CD4-positive, alpha-beta T cell treated with Interleukin-12 subunit alpha and Interleukin-12 subunit beta, for 1 hour (primary cell): ENCODE measurements at places on chromosomes 5 and 9.

GRCh38 chr9:132826621-132827365, 51.3 kb downstream of the AK8 start:
- no peak for DNase-seq

- DNase-seq: no peak
Observed at GRCh38 chr9:124792257-124793014, 15.5 kb downstream of the OLFML2A start.

DNA sequence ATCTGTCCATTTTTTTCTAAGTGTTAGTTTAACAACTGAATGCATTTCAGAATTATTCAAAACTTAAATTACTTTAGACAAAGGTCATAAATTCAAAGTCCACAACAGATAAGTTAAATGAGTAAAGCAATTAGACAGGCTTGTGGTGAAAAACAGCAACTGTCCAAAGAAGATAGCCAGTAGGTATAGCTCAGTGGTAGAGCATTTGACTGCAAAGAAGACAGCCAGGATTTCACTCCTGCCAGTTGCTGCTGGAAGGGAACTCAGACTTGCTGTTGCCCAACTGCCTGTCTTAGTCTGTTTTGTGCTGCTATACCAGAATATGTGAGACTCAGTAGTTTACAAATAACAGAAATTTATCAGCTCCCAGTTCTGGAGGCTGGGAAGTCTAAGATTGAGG, 10.0 kb downstream of the FANCC start:
- no peak for DNase-seq

DNA sequence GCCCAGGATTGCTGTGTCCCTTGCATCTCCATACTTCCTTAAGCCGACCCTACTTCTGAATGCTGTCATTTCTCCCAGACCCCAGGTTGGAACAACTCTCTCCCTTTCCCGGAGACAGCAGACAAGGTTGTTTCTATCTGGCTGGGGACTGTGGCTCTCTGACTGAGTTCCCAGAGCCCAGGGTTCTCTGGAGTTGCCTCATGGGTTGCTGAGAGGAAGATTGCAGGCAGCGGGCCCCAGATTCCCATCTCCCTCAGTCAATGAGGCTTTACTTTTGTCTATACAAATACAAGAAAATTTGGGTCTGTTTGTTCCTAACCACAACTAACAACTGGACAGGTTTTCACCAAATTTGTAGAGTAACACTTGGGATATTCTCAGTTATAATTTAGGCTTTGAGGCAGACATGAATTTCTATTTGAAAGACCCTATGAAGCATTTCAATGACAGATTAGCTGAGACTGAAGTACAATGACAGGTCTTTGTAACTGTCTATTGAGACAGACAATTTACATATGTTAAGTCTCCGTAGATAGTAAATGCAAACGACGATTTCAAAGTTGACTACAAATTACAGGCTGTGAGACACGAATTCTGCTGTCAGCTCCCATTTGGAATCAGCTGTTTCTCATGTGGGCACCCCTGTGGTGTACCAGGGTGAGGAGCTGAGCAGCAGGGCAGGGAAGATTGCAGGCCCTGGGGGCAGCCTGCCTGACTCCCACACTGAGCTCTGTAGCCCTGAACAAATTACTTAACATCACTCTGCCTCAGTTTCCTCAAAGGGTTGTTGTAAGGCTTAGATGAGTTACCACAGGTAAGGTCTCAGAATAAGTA, 107.5 kb downstream of the ATP10B start:
- no peak for DNase-seq

- DNase-seq: no peak
Observed at GRCh38 chr5:135038813-135039270, 4.8 kb upstream of the PITX1 start.

DNA sequence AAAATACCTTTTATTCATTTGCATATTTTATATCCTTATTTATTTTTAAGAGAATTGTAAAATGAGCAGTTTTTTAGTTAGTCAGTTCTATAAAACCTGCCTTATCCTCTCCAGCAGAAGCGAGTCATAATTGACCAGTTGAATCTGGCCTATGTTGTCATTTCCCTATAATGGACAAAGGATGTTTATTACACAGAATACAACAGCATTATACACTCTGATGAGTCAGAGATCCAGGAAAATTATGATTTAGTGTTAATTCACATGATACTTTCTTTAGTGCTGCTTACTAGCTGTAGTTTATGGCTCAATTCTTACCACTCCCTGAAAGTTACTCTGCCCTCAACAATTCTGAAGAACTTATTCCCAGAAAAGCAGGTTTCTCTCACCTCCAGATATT, 26.8 kb upstream of the LURAP1L start:
- no peak for DNase-seq

GRCh38 chr5:19865336-19866089, 122.5 kb downstream of the CDH18 start:
- no peak for DNase-seq

- DNase-seq: no peak
Observed at GRCh38 chr9:120663950-120664349, 50.3 kb downstream of the MEGF9 start.

GRCh38 chr9:120783602-120784047, 9.6 kb downstream of the FBXW2 start:
- DNase-seq: no peak

- DNase-seq: no peak
Observed at GRCh38 chr5:150647275-150648251, 7.1 kb downstream of the SYNPO start.

DNA sequence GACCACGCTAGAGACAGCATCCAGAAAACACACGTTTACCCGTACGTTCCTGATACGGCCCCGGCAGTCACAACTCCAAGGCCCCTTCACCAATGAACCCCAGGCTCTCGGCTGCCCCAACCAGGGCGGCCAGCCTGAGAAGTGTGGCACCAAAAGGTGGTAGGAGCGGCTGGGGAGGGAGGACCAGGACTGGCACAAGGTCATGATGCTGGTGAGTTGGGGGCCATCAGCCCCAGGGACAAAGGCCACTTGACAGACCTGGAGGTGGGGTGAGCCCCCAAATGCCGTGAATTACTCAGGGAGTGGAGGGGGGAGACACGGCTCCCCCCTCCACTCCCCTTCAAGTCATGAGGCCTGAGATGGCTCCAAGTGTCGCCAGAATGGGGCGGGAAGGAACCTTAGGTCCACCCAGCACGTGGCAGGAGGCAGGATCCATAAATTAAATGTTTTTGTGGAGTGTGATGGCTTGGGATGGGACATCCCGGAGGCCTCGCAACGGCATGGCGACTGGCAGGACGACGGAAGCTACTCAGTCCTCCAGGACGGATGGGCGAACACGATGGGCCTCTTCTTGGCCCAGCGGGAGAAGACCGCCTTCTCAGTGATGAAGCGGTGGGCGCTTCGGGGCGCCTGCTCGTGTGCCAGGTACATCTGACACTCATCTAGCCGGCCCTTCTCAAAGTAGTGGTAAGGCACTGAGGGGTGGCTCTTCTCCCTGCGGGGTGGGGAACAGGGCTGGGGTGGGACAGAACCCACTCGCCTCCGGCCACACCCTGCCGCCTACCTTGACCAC, 8.7 kb upstream of the ST6GALNAC6 start:
- DNase-seq: no peak

DNA sequence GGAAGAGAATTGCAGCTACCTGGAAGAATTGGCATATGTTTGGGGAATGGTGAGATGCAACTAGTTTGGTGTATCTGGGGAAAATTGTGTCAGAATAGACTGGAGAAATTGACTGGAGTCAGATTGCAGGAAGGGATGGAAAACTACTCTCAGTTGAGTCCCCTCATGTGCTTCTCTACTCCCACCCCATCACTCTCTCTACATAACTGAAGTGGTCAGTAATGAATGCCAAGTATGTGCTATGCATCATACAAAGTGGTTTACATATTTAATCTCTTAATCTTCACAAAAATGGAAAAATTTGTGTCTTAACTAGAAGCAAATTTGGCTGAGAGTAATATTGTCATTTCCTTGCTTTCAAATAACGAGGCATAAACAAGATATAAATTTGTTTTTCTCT, 146.4 kb upstream of the TNC start:
- no peak for DNase-seq

DNA sequence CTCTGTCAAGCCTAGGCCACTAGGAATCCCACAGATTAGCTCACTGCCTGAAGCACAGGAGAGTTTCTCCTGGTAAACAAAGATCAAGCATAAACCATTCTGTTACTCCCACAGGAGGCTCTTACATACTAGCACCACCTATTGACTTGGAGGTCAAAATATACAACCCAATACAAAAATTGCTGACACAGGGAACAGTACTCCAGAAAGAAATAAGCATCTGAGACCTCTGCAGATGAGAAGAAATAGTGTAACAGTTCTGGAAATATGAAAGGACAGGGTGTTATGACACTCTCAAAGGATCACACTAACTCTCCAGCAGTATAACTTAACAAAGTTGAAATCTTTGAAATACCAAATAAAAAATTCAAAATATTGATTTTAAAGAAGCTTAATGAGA, 269.6 kb upstream of the ARRDC3 start:
- DNase-seq: no peak

DNA sequence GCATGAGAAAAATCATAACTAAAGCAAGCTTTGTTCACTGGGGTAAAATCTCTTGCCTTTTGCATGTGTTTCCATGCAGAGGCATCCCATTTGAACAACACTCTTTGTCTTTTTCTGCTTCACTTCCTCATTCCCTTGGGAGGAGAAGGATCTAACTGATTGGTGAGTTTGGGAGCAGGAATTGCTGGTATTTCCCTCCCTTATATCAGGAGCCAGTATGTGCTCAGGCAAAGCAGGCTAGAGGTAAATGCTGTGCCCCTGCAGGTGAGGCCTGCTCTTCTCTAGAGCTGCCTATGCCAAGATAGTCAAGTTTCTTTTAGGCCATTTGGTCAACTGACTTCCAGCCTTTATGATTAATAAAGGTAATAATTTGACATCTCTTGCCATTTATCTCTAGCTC, 179.9 kb downstream of the COX7C start:
- DNase-seq: no peak

GRCh38 chr9:130837002-130837511, 2.0 kb downstream of the ABL1 start:
- DNase-seq: no peak

GRCh38 chr9:105510024-105510423, 47.9 kb upstream of the FKTN start:
- no peak for DNase-seq

DNA sequence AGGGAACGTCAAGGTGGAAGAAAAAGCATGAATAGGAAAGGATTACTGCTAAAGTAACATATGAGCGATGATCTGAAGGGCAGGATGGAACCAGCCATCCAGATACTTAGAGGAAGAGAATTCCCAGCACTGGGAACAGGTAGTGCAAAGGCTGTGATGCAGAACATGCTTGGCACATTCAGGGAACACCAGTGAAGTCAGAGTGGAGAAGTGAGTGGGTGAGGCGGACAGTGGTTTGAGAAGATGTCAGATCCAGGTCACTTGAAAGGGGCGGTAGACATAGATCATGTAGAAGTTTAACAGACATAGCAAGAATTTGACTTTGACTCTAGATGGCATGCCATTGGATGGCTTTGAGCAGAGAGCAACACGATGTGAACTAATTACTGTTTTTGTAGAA, 374.2 kb downstream of the PDE4D start:
- DNase-seq: no peak

DNA sequence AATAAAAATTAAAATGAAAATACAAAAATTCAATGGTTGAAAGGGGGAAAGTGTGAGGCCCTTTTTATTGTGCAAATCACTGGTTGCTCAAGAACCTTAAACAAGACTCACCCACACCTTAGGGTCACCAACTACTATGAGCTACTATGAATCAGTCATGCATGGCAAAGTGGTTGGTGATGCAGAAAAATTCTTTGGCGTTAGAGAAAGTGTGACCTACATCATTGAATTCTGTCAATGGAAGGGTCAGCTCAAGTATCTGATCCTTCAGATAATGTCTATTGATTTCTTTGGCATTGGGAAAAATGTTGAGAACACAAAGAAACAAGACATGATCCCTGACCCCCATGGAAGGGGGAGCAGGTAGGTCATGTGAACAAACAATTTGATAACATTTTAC, 149.7 kb upstream of the ADCY2 start:
- DNase-seq: no peak

- no peak for DNase-seq
Observed at GRCh38 chr5:81391-82021, 10.5 kb upstream of the PLEKHG4B start.

DNA sequence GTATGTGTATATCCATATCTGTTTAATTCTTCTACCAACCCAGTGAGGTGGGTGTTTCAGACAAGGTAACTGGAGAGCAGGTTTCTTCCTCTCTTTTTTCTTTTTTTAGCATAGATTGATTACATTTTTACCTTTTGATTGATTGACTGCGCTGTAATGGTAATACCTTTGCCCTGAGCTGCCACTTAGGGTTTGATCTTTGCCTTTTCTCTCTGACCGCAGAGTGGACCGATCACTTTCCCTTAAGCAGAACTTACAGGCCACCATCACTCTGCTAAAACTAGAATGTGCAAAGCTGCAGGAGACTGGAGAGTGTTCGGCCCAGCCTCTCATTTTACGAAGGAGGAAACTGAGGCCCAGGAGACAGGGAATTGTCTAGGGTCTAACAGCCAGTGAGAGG, 38.0 kb downstream of the RCL1 start:
- DNase-seq: no peak

DNA sequence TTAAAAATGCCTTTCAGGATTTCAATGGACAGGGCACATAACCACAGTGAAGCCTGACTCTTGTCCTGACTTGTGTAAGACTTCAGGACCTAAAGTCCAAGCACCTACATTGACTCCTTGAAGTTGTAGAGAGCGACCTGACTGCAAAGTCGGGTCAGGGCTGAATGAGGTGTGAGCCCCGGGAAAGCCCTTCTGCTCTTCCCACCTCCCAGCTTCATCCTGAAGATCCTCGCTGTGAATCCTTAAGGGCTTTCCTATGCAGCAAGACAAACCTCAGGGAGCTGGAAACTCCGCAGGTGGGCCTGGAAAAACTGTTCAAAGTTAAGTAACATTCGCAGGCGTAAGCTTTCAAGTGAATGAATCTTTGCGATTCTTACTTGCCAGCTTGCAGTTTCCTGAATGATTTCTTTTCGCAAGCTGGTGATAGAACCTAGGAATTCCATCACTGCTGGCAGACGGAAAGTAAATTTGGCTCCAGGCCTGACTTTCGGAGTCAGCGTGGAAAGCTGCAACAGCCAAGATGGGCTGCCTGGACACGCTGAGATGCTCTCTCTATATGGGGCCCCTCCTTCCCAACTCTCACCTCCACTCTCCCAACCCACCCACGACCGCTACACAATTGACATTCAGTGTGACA, 10.9 kb downstream of the SEMA5A start:
- DNase-seq: no peak

DNA sequence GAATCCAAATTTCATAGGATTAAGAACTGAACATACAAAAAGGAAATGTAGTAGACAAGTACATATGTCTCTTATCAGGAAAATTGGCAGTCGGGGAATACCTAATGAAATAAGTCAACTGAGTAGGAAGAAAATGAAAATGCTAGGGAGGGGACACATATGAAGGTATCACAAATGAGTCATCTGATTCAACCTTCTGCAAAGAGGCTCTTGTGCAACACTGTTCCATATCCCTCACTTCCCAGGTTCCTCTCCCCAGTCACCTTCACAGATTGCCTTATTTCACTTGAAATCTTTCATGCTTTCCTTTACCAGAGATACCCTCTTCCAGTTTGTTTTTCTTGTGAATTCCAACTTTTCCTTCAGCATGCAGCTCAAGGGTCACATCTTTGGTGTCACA, 139.0 kb downstream of the RFX3 start:
- DNase-seq: no peak
